ENCODE measurements at places on chromosomes 16 and 17. TPM values are rescaled to one million over a fixed set of nuclear protein-coding genes. Genes with fewer than 3 reads are reported as not detected.

OTOA gene
- 0.13 TPM for total RNA-seq

CDH5 gene
- 16.1 TPM for total RNA-seq

UTS2R gene
- not detected for total RNA-seq

SLC35G3 gene
- not detected for total RNA-seq

PPM1E gene
- not detected for total RNA-seq

CRYBA1 gene
- total RNA-seq, result not detected
